ENCODE measurements at places on chromosomes 6 and 20. TPM values are rescaled to one million over a fixed set of nuclear protein-coding genes. Genes with fewer than 3 reads are reported as not detected.

- peak; percentile 12 for DNase-seq
Observed at GRCh38 chr6:24822696-24823095, 24.0 kb upstream of the ARMH2 start.

DNA sequence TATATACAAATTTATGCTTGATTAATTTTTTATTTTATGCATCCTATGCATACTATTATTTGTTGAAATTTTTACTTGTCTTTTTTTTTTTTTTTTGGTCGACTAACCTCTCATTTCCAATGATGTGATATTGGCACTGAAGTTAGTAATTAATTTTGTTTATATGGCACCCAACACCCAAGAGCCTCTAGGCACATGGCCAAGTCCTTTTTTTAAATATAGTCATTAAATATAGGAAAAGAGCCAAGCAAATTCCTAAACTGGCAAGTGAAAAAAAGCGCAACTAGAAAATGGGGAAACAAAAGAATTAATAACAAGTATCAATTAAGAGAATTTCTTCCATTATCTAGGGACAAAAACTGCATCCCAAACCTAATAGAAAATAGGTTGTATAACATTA lies 85.5 kb upstream of the HS3ST5 start:
- DNase-seq, result no peak

- DNase-seq, result no peak
Observed at GRCh38 chr6:141212296-141212695, 920.4 kb upstream of the GJE1 start.

- no peak for DNase-seq
Observed at GRCh38 chr6:150368762-150369161, at the start of gene IYD. TSS of gene IYD (plus strand) at chr6:150369012. CDS start at chr6:150369032, 20 bp downstream.

GRCh38 chr6:153958860-153959259 lies 80.2 kb upstream of the OPRM1 start:
- no peak for DNase-seq

DNA sequence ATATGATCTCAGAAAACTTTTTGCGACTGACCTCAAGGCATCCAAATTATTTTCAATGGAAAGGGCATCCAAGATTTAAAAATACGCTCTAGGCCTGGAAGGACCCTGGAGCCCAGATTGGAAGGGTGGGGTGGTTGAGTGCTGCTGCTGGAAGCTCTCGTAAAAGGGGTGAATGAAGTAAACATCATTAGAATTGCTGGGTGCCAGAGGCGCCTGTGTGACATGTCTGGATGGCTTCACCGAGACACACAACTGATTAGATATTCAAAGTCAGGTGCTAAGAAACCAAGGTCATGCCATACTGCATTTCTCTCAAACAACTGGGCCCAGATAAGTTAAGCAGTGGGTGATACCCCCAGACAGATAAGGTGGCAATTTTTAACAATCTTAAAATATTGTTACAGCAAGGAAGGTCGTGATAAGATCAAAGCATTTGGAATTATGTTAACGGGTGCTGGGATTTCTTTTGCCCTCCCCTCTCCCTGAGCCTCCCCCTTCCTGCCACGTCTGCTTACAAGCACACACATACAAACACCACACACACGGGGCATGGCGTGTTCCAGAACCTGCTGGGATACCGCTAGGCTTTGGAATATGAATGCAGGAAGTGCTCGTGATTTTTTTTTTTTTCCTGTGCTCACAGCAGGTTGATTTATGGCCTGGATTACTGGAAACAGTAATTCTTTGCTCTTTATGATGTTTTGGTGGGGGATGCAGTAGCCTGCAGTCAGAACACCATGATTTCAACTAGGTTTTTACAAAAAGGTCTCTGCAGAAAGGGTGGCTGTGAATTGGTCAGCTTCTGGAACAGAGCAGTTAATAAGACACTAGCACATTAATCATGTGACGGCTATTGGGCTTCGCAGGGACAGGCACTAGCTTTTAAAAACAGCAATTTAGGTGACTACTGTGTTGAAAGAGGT lies 551.2 kb downstream of the QKI start:
- no peak for DNase-seq

- no peak for DNase-seq
Observed at GRCh38 chr20:61112515-61112914, 139.5 kb upstream of the CDH4 start.

GRCh38 chr6:29948277-29948676 lies 5.9 kb downstream of the HLA-A start:
- no peak for DNase-seq

DNA sequence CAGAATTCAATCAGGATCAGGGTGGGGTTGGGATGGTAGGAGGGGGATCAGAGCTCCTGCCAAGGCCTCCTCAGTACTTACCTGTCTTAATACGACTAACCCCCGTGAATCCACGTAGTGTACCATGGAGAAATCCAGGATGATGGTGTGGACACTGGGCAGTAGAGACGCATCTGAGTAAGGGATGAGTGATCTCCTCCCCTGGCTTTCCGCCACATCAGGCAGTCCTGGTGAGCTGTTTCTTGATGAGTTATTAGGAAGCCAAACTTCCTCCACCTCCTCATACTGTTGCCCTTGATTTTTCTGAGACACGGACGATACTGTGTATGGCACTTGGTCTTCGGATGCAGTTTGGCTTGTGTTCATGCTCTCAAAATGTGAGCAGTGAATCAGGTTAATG lies 34.2 kb upstream of the SRPK1 start:
- no peak for DNase-seq

DNA sequence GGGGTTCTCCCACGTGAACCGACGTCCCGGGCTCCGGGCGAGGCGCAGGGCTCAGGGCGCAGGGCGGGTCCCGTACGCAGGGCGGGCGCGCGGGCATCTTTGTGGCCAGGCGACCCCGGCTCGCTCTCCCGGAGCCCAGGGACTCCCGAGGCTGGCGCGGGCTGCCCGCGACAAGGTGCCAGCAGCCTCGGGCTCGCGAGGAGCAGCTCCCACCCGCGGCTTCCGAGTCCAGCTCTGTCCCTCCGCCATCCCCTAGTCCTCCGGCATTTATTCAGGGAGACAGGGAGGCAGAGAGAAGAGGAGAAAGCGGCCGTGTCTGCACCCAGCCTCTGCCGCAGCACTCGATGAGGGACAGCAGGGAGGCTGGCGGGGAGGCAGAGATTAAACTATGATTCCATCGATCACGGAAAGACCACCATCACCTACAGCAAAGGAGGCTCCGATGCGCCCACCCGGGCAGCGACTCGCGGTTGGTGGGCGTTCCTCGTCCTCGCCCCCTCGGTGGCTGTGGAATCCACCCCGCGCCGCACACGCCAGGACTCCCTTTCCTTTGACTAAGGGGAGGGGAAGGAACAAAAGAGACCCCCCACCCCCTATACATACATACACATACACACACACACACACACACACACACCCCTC lies 1.1 kb downstream of the RGS17 start:
- no peak for DNase-seq

- DNase-seq, result no peak
Observed at GRCh38 chr6:132919045-132919860, 104.9 kb downstream of the RPS12 start.

DNA sequence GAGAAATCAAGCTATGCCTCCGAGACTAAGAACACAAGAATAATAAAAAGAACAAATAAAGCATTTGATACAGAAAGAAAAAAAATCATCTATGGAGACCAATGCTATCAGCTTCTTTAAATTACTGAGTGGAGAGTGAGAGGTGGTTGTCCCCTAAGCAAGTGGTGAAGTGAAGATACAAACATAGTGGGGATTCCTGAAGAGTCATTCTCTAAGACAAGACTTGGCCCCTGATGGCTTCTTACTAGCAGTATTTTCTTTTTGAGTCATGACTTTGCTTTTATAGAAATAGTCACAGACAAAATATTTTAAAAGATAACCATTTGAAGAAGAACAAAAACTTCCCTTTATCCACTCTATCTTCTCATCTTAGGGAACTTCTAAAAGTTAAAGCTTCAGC lies 261.4 kb upstream of the PRDM1 start:
- DNase-seq, result no peak

GRCh38 chr6:30862156-30862875 lies 22.0 kb upstream of the DDR1 start:
- no peak for DNase-seq

DNA sequence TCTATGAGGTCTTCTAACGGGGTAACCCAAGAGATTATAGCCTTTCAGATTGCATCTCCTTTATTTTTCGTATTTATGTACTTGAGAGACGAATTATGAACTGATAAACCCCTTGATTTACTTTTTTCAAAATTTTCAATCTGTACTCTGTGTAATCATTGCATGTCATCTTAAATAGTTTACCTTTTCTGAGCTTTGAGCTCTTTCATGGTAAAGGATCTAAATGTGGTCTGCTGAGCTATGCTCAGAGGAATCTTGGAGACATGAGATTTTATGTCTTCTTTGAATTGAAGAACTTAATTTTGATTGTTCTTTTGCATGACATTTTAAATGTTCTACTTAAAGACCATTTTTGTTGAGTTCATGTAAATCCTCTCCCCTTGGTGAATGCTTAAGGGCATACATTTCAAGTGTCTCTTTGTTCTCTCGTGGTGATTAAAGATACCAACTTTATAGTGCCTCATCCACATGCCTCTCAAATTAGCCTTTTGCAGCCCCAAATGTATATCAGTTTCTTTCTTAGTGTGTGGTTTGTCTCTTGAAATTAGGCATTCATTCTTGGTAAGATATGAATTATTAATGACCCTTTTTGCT lies 116.3 kb upstream of the SCGN start:
- no peak for DNase-seq

DNA sequence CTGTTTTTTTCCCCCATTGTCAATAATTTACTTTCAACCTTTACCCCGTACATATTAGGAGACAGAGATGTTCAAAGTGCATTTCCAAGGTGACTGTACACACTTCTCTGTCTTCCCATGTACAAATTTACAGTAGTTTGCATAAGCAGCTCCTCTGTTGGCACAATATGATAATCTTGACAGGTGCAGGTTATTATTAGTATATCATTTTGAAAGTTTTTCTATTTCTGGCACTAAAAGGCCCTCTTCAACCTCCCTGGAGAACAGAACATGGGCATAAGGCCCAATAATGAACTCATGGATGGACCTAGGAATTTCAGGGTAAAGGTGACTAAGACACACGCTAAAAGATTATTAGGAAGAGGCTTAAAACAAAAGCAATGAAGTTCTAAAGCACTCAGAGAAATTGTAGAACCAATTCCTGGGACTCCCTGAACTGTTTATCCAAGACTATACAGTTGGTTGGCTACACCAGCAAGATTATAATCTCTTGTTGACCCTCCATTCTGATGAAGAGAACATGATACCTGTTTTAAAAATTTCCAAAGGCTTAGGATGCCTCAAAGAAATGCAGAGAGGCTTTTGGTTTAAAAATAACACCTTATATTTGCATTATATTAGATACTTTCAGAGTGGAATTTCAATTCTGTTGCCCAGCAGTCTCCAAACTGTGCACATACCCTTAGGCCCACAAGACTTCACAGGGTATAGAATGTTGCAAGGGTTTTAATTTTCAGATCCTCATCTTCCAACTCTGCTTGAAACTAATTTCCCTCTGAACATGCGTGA lies 1.1 kb downstream of the AIG1 start:
- no peak for DNase-seq

Gene HFE
- 12.1 TPM for total RNA-seq

Gene MYH7B
- total RNA-seq, result 0.59 TPM

Gene FGD2
- total RNA-seq, result 0.10 TPM

Gene MED20
- 24.5 TPM for total RNA-seq

Gene DEFB132
- 0.10 TPM for total RNA-seq

Gene FAM209B
- not detected for total RNA-seq

Gene SLC35D3
- total RNA-seq, result not detected

Gene TBX18
- total RNA-seq, result 10.1 TPM

Gene PAK1IP1
- total RNA-seq, result 27.3 TPM

Gene GJA10
- total RNA-seq, result not detected

Gene SLC4A11
- 144 TPM for total RNA-seq

Gene NINL
- 25.0 TPM for total RNA-seq

All from Panc1 (cell line).